ENCODE measurements at places on chromosomes 4 and X.

GRCh38 chr4:62661821-62662220 lies 1461.7 kb downstream of the ADGRL3 start:
- DNase-seq, result no peak

- DNase-seq, result no peak
Observed at GRCh38 chr4:108425988-108426387, 194.4 kb upstream of the RPL34 start.

DNA sequence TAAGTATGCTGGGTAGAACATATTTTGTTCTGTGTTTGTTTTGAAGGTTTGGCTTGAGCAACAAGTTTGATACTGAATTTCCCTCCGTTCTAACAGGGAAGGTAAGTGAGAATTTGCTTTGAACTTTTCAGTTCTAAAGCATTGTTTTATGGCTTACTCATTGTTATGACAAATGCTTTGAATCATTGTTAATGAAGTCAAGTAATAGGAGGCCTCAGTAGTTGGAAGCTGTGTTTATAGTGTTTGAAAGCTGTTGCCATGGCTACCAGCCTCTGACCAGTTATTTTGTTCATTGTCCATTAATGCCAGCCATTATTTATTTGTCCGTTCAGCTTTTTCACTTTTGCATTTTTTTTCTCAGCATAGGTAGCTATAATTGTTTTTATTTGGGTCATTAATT lies 14.4 kb downstream of the CHIC1 start:
- no peak for DNase-seq

GRCh38 chr4:27293831-27294230 lies 433.2 kb downstream of the STIM2 start:
- DNase-seq, result no peak

GRCh38 chrX:9824554-9824953 lies 38.3 kb downstream of the SHROOM2 start:
- DNase-seq, result no peak

DNA sequence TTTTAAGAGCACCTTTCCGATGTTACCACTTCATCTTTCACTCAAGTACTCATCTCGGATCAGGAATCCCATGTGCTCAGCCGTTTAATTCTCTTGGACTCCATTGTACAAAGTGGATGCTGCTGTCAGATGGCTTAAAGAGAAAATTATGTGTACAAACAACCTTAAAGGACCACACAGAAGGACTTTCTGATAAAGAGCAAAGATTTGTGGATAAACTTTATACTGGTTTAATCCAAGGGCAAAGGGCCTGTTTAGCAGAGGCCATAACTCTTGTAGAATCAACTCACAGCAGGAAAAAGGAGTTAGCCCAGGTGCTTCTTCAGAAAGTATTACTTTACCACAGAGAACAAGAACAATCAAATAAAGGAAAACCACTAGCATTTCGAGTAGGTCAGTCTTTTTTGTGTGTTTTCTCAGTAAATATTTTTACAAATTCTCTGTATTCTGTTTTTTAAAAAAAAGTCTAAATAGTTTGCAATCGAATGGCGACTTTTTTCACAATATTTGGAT lies 20.1 kb downstream of the MMAA start:
- DNase-seq, result no peak

DNA sequence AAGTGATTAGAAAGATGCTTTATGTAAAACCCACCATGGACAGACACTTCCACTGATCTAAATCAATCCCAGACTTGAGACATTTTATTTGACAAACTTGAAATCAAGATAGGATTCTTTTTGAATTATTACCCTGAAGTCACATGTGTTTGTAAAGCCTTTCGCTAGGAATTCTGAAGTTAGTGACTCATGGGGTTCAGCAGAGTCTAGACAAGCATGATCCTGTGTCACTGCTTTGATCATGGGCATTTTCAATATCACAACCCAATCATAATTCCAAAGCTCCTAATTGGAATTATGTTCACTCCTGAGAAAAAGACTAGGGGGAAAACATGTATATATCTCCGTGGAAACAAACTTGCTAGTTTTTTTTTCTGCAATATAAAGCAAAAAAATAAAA lies 67.5 kb upstream of the BMP3 start:
- DNase-seq, result no peak

GRCh38 chr4:15598644-15599043 lies 56.5 kb downstream of the FBXL5 start:
- DNase-seq, result no peak

DNA sequence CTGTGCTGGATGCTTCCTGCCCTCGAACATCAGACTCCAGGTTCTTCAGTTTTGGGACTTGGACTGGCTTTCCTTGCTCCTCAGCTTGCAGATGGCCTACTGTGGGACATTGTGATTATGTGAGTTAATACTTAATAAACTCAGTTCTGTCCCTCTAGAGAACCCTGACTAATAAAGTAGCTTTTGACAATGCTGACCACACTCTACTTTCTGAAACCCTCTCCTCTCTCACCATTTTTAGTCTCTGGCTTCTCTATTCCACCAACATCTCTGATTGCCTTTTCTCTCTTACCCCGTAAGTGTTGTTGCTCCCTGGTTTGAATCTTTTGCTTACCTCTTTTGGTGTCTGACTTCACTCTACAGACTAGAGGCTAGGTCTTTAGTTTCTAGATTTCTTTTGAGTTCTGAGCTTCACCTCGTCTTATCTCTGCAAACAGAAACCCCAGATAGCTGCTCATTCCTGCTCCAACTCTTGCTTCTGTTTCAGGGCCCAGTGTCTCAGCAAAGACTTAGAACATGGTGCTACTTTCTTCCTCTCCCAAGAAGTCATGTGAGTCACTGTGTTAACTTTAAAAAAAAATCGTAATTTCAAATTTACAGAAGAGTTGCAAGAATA lies 11.4 kb downstream of the TMSB4X start:
- no peak for DNase-seq

GRCh38 chr4:41325901-41326300 lies 69.2 kb downstream of the UCHL1 start:
- DNase-seq, result no peak

Data from hypothalamus (tissue), 51 donors.